ENCODE measurements at places on chromosomes 16 and 17. TPM values are rescaled to one million over a fixed set of nuclear protein-coding genes. Genes with fewer than 3 reads are reported as not detected.

- H3K27me3 ChIP-seq = no peaks in the 10 kb centered on the region
- no peaks in the 10 kb centered on the region for H3K4me1 ChIP-seq
- H3K4me3 ChIP-seq = no peak overlapping the region
- H3K27ac ChIP-seq = no peak overlapping the region
Observed at GRCh38 chr16:17194190-17194780, 276.5 kb downstream of the XYLT1 start.

GRCh38 chr17:39939588-39940419, 12.3 kb downstream of the LRRC3C start:
- no peaks in the 10 kb centered on the region for H3K36me3 ChIP-seq
- no peak for DNase-seq
- no peaks in the 10 kb centered on the region for H3K27me3 ChIP-seq
- H3K4me3 ChIP-seq = no peak overlapping the region
- H3K27ac ChIP-seq = no peak overlapping the region
- H3K4me1 ChIP-seq = no peaks in the 10 kb centered on the region

DNA sequence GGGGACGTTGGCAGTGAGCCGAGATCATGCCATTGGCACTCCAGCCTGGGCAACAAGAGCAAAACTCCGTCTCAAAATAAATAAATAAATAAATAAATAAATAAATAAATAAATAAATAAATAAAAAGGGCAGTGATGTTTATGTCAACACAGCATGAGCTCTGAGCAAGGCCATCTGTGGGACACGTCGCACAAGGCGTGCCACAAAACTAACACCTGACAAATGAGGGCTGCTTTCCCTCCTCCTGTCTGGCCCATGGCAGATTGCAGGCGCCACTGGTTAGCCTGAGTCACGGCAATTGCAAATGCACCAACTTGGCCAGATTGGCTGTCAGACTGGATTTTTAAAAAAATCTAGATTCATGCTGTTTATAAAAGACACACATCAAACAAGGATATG, 25.9 kb upstream of the SPNS3 start:
- H3K4me1 ChIP-seq = peaks cover 4% of the 10 kb centered on the region
- no peaks in the 10 kb centered on the region for H3K36me3 ChIP-seq
- peak; percentile 48 for DNase-seq
- H3K27ac ChIP-seq = 0 out of 2 replicates have a peak overlapping the region, but pooled peaks have one; percentile 6

Gene CLEC18C
- 0.59 TPM for total RNA-seq

Measured in PC-9 (cell line).